ENCODE measurements at places on chromosomes 5 and 9.

- DNase-seq: no peak
These were observed 180.0 kb downstream of the SPATA31D1 start for GRCh38 chr9:82168585-82168984.

GRCh38 chr5:848671-849111, 2.1 kb downstream of the ZDHHC11 start:
- no peak for DNase-seq

DNA sequence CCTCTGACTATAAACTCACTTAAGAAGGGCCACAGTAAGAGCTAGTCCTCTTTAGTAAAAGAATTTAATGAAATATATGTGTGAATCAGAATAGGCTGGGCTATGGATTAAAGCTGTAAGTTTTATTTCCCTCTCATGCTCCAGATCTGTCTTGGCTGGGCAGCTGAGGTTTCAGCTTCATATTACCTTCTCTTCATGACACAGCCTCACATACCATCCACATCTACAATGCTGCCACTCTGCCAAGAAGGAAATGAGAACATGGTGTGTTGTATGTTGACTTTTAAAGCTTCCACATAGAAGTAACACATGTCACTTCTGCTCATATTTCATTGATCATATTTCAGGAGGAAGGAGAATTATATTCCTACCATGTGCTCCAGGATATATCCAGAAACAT, 776.0 kb upstream of the ACO1 start:
- no peak for DNase-seq

DNA sequence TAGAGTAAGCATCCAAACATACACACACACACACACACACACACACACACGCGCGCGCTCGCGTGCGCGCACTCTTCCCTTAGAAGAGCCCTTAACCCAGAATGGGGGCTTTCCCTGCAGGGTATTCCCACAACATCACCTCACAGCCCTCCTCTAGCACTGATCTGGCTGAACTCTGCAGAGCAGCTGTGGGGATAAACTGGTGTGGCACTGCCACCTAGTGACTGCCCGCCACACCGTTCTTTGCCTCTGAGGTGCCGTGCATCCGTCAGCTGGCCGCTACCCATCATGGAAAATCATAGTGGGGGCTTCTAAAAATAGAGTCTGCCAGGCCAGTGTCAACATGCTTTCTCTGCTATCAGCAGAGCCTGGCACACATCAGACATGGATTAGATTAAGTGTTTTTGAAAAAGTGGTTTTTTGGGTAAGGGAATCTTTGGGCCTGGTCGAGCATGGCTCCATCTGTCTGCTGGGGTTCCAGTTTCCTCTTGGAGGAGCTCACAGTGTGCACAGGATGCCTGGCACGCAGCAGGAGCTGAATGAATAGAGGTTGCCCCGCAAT, 88.1 kb downstream of the KCNN2 start:
- peak; percentile 55 for DNase-seq

GRCh38 chr5:87258507-87258906, 9.2 kb upstream of the RASA1 start:
- no peak for DNase-seq

GRCh38 chr9:21669701-21670100, 132.7 kb upstream of the MTAP start:
- no peak for DNase-seq

GRCh38 chr9:136364942-136365774, 1.6 kb upstream of the DNLZ start:
- no peak for DNase-seq

DNA sequence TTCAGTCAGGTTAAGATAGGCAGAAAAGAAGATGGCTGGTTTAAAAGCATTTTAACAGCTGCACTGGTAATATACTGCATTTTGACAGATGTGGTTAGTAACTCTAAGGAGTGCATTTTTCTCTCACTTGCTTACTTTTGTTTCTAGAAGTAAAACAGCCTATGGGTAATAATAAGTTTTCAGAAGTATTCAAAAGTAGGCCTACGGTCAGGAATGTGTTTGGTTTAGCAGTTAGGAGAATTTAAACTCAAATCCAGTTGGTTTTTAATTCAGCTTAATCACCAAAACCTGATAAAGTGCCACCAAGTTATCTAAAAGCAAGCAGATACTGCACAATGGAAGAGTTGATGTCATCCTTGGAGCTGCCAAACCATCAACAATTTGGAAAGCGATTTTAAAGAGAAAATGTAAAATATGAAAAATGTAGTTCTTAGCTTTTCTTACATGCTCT, 160.3 kb downstream of the ARSB start:
- no peak for DNase-seq

DNA sequence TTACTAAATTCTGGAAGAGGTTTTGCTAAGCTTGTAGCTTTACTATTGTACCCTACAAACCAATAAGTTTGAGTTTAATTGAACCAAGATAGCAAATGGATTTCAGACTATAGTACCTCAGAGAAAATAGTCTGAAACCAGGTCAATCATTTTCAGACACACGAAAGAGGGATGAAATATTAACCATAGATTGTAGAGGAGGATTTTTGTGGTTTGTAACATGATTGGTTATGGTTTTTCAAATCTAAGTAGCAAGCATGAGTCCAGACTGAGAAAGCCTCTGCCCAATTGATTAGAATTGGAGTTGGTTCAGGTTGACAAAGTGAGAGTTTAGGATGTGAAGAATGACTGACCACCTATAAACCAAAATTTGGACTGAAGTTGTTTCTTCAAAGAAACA, 562.7 kb upstream of the DMAC1 start:
- DNase-seq: no peak

- DNase-seq: no peak
These were observed 228.1 kb downstream of the FSTL4 start for GRCh38 chr5:133384120-133384855.

GRCh38 chr5:92941806-92942205, 639.2 kb downstream of the NR2F1-AS1 start:
- DNase-seq: no peak

DNA sequence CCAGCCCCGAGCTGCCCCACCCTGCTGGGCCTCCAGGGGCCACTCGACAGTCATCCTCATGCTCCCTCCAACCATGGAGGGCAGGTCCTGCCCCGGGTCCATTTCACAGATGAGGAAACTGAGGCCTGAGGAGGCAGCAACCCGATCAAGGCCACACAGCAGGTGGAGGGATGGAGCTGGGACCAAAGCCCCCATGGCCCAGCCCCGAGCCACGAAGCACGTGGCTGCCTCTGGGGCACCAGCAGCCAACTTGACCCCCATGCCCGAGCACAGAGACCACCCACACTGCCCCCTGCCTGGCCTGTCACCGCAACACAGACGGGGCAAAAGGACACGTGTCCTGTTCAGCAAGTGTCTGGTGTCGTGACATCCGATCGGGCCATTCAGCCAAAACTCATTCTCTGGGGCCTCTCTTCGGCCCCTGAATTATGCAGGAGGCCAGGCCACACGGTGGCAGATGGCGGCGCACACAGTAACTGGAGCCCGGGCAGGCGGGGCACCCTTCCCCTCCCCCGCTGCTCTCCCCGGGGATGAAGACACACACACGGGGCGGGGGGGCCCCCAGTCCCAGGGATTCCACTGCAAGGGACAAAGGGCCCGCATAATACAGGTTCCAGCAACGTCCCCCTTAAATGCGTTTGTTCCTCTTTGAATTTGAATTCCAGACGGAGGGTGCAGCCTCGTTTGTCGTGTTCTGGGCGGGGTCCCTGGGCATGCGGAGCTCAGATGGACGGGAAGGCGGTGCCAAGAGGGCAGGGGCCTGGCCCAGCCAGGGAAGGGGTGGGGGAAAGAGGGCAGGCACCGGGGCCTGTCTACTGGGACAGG, 29.4 kb upstream of the TMEM250 start:
- no peak for DNase-seq

DNA sequence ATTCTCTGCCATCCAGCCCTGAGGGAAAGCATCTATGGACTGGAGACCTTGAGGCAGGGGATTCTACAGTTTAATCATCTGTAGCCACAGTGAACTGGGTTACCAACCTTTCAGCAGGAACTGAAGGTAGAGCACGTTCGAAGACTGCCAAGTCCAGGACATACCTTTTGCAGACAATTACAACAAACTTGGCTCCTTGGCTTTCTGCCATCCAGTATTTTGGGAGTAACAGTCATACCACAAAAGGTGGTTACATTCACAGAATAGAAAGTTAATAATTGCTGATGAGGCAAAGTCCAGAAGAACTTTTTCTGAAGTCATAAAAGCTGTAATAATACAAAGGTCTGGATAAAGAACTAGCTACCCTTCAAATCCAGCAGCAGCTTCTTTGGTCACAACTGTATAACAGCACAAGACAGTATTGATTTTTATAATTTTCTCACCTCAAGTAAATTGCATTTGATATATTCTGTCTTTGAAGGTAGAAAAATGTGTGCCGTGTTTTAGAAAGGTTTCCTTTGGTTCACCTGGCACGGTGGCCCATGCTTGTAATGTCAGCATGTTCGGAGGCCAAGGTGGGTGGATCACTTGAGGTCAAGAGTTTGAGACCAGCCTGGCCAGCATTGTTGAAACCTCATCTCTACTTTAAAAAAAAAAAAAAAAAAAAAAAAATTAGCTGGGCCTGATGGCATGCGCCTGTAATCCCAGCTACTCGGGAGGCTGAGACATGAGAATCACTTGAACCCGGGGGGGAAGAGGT, 236.6 kb downstream of the NR3C1 start:
- no peak for DNase-seq

GRCh38 chr9:137161558-137162486, 8.0 kb downstream of the LRRC26 start:
- no peak for DNase-seq

DNA sequence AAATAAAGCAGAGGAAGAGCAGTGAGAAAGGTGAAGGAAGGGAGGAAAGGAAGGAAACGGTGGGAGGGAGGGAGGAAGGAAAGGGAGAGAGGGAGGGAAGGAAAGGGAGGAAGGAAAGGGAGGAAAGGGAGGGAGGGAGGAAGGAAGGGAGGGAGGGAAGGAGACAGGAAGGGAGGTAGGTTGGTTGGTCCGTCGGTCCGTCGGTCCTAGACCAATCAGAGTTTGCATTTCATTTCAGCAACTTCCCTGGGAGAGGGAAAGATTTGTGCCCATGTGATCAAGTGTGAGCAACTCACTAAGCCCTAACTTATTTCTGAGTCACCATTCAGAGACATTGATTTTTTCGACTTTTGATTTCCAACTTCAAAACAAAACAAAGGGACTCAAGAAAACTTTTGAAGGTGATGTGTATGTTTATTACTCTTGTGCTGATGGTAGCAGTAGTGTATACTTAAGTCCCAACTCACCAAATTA, 18.8 kb downstream of the NANS start:
- no peak for DNase-seq

DNA sequence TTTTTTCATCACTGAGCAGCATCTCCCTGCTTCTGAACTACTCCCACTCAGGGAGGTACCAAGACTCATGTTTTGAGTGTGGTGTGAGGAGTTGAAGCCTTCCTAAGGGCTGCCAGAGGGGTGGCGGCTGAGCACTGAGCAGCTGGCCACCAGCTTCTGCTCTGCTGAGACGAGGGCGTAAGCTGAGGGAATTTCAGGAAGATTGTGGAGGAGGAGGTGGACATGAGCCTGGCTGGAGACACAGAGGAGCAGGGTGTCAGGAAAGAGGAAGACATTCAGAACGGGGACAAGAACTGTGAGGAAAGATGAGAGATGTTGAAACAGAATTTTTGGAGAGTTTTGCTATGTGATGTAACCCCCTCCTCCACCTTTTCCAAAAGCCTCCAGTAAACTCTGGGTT, 7.8 kb downstream of the LCP2 start:
- no peak for DNase-seq

DNA sequence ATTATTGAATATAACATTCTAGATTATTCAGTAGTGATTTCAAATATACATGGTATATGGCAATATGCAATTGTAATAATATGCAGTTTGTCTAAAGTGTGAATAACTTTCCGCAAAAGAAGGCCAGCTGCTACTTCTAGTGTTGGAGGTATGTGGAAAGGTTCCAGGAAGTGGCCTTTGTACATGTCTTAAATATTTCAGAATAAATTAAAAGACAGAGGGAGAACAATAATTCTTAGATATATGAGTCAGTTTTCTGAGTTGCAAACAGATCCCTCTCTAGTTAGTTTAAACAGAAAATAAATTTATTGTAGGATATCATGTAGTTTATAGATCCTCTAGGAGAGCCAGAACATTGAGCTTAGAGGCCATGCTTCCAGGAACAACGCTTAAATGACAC, 210.8 kb upstream of the ELL2 start:
- DNase-seq: no peak

DNA sequence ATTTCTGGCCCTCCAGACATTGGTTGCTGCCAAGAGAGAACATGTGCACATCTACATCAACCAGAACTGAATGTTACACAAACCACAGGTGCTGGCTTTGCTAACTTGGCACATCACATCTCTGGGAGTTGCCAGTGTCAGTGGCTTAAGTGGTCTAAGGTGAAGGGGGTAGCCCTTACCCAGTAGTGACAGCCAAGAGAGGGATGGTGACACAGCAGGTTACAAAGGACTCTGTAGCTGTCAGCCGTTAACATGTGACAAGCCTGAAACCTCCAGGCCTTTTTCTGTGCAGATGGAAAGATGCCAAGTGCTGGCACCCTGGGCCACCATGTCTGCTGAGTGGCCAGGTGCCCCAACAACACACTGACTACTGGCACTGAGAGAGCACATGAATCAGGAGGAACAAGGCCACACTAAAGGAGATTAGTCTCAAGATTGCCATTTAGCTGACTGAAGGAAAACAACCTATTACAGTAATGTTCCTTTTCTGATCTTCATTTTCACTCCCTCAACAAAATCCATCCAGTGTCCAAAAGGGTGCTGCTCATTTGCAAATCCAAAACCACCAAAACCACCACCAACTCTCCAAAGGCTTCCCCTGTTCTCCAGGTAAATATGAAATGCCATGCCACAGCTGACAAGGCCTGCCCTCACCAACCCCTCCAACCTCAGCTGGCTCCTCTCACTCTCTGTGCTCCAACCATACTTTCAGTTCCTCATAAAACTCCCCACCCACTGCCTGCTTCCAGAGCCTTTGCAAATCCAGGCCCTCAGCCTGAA, 20.2 kb downstream of the SIL1 start:
- no peak for DNase-seq

DNA sequence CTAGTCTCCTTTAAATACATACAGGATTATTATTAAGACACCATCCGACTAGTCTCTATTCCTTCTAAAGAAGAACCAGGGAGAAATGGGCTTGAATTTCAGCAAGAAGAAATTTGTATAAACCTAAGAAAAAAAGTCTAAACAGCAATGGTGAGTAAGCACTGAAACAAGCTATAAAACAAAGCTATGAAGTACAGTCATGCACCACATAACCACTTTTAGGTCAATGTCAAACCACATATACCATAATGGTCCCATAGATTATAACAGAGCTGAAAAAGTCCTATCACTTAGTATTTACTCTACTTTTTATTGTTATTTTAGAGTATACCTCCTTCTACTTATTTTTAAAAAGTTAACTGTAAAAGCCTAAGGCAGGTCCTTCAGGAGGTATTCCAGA, 102.0 kb upstream of the NFIB start:
- no peak for DNase-seq

- no peak for DNase-seq
These were observed 82.9 kb downstream of the ADAMTS2 start for GRCh38 chr5:179262126-179262920.
